NCI-H774 (cell line): ENCODE measurements at places on chromosomes 5 and 9.

DNA sequence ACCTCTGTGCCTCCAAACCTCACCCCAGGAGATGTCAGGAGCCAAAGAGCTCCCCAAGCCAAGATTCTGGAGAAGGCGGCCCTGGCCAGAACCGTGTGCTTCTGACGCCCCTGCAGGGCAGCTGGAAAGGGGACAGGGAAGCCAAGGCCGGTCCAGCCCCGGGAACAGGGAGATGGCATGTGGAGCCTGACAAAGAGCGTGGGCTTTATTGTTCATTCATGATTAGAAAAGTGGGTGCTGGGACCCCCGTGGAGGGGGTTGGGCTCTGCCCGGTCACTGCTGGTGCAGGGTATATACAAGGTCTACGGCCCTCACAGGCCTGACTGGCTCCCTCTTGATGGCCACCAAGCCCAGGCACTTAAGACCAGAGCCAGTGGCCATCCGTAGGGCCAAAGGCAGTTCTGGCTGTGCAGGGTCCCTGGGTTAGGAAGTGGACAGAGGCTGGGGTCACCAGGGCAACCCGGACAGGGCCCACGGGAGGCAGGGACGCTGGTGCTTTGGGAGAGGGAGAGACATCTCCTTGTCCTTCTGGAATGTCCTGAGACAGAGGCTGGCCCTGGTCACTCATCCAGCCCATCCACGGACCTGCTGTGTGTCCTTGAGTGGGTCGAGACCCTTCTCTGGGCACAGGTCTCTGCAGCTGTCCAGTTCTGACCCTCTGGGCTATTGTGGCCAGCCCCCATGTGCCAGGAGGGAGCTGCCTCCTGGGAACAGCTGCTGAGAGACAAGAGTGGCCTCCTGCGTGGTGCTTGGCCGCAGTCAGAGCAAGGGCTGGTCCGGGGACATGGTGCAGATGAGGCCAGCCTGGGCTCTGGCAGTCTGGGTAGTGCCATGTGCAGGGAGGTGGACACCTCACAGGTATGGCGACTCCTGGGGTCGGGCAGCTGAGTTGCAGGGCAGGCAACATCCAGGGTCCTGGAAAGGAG lies 12.5 kb downstream of the NINJ1 start:
- DNase-seq, result no peak

GRCh38 chr5:9348401-9348996 lies 197.4 kb downstream of the SEMA5A start:
- DNase-seq, result no peak

DNA sequence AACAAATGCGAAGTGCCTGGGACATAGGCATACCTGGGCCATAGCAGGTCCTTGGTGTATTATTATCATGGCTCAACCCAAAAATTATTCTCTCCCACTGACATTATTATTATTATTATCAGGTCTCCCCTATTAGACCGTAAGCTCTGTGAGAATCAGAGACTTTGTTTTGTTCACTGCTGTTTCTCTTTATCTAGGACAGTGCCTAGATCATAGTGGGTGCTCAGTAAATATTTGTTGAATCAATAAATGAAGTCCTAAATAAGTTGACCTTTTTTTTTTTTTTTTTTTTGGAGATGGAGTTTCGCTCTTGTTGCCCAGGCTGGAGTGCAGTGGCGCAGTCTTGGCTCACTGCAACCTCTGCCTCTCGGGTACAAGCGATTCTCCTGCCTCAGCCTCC lies 4.9 kb upstream of the TMEFF1 start:
- no peak for DNase-seq

DNA sequence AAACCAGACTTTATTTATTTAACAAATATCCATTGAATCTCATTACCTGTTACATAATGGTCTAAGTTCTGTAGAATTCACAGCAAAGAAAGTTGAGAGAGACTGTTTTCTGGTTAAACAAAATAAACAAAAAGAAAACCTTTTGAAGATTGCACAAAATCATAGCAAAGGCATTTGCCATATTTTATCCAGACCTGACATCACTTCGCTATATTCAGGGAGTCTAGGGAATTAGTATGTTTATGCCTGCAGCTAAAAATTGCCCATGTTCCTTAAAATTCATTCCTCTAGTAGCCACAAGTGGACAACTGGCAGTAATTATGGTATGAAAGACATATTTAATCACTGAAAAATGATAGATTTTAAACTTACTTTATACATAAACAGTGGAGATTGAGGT lies 577.0 kb upstream of the DAB2 start:
- DNase-seq, result no peak

DNA sequence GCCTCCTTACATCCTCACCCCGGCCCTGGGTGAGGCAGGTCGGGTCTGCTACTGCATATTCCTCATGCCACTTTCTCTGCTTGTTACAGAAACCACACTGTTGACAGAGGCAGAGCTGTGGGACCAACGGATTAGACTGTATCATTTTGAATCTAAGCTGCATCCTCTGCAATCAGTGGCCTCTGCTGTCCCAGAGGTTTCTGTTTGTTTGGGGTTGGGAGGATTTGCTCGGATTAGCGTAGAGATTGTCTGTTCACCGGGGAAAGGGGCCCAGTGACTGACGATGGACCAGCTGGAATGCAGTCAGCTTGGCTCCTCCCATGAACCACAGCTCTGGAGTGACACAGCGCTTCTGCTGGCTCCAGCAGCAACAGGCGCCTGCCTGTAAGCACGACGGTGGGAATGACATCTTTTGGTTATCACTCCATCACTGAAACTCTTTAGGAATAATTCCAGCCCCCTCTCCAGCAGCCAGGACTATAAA lies 37.3 kb upstream of the ADRA1B start:
- DNase-seq, result no peak

- no peak for DNase-seq
These were observed 74.3 kb downstream of the MUSK start for GRCh38 chr9:110742741-110743371.

- DNase-seq, result no peak
These were observed 4.2 kb downstream of the DPP7 start for GRCh38 chr9:137110147-137110910.

DNA sequence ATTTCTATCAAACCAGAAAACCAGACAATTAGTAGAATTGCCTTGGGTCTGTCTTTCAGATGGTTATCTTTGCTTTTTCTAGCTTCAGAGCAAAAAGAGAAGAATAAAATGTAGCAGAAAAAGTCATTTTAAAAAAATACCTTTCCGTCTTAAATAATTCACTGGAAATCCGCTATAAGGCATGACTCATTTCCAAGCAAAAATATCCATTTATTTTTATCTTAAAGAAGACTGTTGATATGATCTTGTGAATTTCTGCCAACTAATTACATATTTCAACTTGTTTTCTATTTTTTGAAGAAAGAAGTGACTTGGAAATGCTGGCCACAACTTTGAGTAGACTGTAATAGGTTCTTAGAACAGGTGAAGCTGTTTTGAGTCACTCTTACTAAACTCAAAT lies 83.7 kb downstream of the VCAN start:
- DNase-seq, result no peak

GRCh38 chr5:14491015-14491915 lies 90.3 kb upstream of the OTULINL start:
- no peak for DNase-seq
